ENCODE measurements at places on chromosomes 3 and 15. TPM values are rescaled to one million over a fixed set of nuclear protein-coding genes. Genes with fewer than 3 reads are reported as not detected.
A peak's percentile ranks its signal among the peaks of the same experiment; 100 is the strongest.

GRCh38 chr3:35974872-35975271 lies 335.5 kb downstream of the ARPP21 start:
- no peak for DNase-seq

DNA sequence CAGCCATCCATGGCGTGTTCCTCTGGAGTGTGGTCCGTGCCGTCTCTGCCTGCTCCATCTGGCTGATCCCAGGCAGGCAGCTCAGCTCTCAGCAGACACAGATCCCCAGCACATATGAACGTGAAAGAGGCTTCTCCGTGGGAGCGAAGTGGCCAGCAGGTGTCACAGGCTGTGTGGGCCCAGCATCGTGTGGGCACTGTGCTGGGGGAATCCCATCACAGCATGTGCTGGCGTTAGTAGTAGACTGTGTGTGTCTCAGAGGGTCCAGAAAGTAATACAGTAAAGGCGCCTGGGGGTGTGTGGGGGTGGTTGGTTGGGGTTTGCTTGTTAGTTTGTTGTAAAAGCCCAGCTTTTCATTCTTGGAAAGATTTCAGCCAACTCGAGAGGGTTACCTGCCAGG lies 147.6 kb downstream of the IGF1R start:
- no peak for DNase-seq

GRCh38 chr3:7692866-7693265 lies 808.8 kb upstream of the LMCD1 start:
- no peak for DNase-seq

The TM4SF1 gene
- total RNA-seq, result 66.4 TPM

- no peak for DNase-seq
These were observed 36.1 kb downstream of the SELENOT start for GRCh38 chr3:150639262-150639661.

The CPN2 gene
- 0.10 TPM for total RNA-seq

- DNase-seq, result no peak
These were observed 65.1 kb upstream of the TEX264 start for GRCh38 chr3:51605938-51606337.

The COL8A1 gene
- 11.5 TPM for total RNA-seq

GRCh38 chr3:112121577-112122547 lies 11.2 kb downstream of the GCSAM start:
- DNase-seq, result no peak

The CBLB gene
- 23.5 TPM for total RNA-seq

DNA sequence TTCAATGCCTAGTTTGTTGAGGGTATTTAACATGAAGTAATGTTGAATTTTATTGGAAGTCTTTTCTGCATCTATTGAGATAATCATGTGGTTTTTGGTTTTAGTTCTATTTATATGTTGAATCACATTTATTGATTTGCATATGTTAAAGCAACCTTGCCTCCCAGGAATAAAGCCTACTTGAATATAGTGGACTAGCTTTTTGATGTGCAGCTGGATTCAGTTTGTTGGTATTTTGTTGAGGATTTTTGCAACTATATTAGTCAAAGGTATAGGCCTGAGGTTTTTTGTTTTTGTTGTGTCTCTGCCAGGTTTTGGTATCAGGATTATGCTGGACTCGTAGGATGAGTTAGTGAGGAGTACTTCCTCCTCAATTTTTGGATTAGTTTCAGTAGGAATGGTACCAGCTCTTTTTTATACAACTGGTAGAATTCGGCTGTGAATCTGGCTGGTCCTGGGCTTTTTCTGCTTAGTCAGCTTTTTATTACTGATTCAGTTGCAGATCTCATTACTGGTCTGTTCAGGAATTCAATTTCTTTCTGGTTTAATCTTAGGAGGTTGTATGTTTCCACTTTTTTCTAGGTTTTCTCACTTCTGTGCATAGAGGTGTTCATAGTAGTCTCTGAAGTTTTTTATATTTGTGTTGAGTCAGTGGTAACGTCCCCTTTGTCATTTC lies 209.8 kb upstream of the RBMS3 start:
- DNase-seq, result no peak

The SCN11A gene
- 0.10 TPM for total RNA-seq

DNA sequence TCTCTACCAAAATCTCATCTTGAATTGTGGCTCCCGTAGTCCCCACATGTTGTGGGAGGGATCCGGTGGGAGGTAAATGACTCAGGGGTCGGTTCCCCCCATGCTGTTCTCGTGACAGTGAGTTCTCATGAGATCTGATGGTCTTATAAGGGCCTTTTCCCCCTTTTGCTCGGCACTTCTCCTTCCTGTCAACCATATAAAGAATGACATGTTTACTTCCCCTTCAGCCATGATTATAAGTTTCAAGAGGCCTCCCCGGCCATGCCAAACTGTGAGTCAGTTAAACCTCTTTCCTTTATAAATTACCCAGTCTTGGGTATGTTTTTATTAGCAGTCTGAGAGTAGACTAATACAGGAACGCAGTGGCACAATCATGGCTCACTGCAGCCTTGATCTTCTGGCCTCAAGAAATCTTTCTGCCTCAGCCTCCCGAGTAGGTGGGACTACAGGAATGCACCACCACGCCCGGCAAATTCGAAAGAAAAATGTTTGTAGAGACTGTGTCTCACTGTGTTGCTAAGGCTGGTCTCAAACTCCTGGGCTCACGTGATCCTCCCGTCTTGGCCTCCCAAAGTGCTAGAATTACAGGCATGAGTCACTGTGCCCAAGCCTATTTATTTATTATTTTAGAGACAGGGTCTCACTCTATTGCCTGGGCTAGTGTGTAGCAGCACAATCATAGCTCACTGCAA lies 101.0 kb downstream of the ATP10A start:
- DNase-seq, result no peak

- DNase-seq, result no peak
These were observed 40.5 kb downstream of the TGM4 start for GRCh38 chr3:44914936-44915335.

The SMAD6 gene
- 9.1 TPM for total RNA-seq

DNA sequence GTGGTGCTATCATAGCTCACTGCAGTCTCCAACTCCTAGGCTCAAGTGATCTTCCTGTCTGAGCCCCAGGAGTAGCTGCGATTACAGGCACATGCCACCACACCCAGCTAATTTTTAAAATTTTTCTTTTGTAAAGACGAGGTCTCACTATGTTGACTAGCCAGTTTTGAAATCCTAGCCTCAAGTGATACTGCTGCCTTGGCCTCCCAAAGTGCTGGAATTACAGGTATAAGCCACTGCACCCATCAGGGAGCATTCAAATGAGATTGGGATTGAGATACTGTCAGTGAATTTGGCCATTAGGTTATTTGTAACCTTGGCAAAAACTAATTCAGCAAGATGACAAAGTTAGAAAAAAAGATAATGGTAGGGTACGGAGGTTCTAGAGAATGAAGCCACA lies 21.7 kb downstream of the EDC3 start:
- no peak for DNase-seq

DNA sequence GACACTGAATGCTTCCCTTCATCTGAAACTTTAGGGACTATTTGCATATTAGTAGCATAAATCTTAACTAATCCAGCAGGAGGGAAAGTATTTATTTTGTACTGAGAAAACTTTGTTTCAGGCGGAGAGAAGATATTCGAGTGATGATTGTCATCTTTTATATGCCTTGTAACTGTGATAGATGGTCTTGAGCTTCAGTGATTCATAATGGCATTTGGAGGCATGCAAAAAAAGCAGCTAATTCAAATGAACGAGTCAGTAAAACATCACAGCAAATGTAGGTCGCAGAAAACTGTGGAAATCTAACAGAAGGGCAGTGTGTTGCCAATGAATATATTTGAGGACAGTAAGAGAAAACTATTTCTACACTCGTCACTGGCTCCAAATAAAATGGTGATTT lies 643.7 kb upstream of the NAALADL2 start:
- no peak for DNase-seq

The CHST13 gene
- total RNA-seq, result 0.32 TPM

DNA sequence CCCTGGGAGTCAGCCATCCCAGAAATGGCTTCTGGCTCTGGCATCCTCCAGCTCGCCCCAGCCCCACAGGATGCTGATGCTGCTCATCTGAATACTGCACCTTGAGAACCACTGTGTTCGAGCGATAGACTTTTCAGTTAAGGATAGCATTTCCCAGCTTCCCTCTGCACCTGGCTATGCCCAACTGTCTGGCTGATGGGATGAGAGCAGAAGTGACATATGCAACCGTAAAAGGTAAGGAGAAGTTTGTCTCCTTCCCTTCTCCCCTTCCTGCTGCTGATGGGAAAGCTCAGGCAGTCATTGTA lies 9.7 kb upstream of the HHATL start:
- DNase-seq, result no peak

The ANKRD63 gene
- not detected for total RNA-seq

DNA sequence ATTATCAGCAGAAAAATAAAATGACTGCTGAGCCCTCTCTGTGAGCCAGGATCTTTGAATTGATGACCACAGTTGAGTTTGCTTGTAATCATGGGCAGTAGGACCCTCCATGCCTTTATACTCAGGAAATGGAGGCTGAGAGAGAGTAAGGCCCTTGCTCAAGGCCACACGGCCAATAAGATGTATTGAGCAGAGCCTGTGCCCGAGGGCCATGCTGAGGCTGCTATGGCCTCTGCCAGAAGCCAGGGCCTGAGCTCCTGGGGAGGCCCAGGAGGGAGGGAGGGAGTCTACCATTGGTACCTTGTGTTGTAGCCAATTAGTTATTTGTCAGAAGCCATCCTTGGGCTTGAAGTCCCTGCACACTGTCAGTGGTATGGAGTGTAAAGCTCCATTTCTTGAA lies 151.4 kb downstream of the DNAJB8 start:
- peak; percentile 7 for DNase-seq

- no peak for DNase-seq
These were observed 309.3 kb upstream of the UBE2E2 start for GRCh38 chr3:22893644-22894325.

DNA sequence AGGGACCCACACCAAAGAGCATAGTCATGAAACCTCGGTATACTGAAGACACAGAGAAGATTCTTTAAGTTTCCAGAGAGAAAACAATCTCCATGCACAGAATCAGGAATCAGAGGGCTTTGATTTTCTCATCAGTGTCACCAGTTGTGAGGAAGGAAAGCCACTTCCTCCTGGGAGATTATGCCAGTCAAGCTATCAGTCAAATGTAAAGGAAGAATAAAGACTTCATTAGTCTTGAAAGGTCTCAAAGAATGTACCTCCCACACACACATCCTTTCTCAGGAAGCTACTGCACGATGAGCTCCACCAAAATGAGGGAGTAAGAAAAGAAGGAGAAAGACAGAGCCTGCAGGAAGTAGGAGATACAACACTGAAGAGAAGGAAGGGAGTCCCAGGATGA lies 486.3 kb downstream of the SHQ1 start:
- DNase-seq, result no peak

Measured in lower leg skin (tissue), 4 donors.